ENCODE measurements at places on chromosomes 2 and 18.

DNA sequence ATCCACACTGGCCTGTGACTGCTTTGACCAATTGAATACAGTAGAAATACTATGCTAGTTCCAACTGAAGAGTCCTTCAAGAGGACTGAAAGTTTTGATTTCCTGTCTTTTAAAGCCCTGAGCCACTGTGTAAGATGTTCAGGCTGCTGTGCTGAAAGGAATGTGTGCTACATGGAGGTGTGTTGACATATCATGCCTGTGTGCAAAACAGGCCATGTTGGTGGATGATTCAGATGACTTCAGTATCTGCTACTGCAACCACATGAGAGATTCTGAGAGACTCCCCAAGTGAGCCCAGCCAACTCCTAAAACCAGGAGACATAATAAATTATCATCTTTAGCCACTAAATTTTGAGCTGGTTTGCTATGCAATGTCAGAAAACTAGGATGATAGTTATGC is 662.9 kb downstream of the ZEB2 start:
- no peak for DNase-seq

- DNase-seq: no peak
These were observed 69.3 kb upstream of the RGPD5 start for GRCh38 chr2:109724533-109725460.

- DNase-seq: no peak
These were observed 193.6 kb downstream of the SH3RF3 start for GRCh38 chr2:109322641-109323040.

- DNase-seq: peak; percentile 2
These were observed at the start of gene NEURL3 for GRCh38 chr2:96505231-96505889. TSS of gene NEURL3 (minus strand) at chr2:96505357. CDS start at chr2:96505286, 71 bp downstream.

DNA sequence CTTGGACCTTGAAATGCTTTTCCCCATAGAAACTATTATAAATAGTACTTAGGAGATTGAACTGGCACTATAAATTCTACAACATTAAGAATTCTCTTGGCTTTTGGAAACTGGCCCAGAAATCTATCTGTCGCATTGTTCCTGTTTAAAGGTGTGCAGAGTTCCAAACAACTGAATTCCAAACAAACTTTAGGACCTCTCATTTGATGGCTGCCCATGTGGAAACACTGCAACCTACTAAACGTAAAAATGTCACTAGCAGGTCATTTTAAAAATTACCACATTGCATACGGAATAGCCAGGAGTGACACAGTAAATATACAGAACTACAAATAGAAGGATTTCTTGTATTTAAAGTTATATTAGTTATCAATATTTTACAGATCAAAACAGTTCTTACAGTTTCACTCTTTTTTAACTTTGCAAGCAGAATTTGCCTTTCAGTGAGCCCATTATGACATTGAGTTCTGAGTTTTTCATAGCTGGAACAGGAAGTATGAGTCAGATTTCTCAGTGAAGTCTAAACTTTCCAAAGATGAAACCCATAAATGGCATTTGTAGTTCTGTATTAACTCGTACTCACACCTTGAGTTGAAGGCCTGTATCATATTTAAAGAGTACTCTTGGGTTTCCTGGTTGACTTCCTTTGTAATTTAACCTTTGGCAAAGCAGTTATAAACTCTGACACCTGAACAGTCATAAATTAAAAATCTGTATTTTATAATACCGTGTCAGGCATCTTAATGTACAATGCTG is 142.3 kb upstream of the BOD1L2 start:
- no peak for DNase-seq

GRCh38 chr2:46302005-46302695 is 4.9 kb downstream of the EPAS1 start:
- DNase-seq: no peak

- no peak for DNase-seq
These were observed 721.8 kb downstream of the ERBB4 start for GRCh38 chr2:211816754-211817153.

GRCh38 chr2:170170281-170171040 is 7.5 kb upstream of the MYO3B start:
- DNase-seq: peak; percentile 13

GRCh38 chr18:42080340-42080739 is 125.3 kb downstream of the PIK3C3 start:
- no peak for DNase-seq

DNA sequence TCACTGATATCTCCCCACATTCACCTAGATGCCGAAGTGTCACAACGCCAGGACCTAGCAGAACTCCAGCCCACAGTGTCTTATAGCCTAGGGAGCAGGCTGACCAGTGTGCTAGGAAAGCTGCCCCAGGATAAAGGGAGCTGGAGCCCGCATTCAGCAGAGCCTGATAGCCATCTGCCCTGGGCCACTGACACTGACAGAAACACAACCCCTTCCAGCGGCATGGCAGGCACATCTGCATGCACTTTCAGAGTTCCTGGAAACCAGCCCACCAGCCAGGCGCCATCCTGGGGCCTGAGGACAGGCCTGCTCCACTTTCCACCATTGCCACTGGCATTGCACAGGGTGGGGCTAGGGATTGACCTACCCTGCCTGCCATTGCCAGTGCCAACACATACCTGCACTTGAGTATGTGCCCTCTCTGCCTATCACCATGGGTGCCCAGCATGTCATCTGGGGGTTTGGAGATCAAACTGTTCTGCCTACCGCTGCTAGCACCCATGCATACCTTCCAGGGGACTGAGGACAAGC is 290.1 kb upstream of the KLHL14 start:
- DNase-seq: no peak

- DNase-seq: no peak
These were observed 41.7 kb upstream of the EFEMP1 start for GRCh38 chr2:55965276-55965675.

- DNase-seq: no peak
These were observed 22.8 kb upstream of the SMAD4 start for GRCh38 chr18:51006948-51007789.

DNA sequence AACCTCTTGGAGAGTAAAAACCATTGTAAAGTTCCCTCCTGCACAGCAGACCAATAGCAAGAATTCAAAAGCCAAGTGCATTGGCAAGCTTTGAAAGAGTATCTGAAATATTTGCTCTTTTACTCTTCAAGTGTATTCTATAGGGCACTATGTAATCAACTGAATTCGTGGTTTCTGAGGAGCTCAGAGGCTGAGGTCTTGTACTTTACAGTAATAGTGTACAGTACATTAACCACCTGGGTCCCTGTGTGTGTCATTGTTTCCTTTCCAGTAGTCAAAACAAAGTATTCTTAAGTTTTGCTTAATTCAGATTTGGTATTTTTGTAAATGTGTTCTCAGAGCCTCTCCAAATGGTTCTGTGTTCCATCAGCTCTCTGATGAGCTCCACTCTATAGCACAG is 769.7 kb downstream of the LRRTM4 start:
- no peak for DNase-seq

DNA sequence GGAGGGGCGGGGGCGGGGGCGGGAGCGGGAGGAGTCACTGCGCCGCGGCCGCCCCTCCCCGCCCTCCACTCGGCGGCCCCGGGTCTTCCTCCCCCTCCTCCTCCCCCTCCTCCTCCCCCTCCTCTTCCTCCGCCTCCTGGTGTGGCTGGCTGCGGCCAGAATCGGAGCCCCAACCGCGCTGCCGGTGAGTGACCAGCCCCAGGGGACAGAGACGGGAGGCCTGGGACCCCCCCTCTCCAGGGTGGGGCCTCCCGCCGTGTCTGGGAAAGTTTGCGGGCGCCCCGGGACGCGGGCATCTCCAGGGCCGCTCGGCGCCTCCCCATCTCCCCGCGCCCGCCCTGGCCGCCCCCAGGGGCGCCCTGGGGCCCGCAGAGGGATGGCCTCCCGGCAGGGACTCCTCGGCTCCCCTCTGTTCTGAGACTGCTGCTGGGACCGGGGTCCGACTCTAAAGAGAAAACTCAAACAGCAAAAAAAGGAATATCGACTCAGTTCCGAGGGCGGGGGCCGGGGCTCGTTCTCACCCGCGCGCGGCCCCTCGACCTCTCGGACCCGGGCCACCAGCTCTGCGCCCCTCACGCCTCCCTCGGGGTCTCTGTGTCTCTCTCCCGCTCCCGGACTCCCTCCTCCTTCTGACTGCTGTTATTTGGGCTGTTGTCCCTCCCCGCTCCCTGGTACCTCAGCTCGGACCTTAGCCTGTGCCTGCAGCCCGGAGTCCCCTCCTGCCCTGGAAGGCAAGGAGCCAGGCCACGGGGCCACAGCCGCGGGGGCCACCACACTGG is at the start of gene STON1:
STON1 (plus strand) TSS at position 122 of the 779 bp plus-strand sequence. CDS start 50,480 bp downstream, outside the sequence.
- DNase-seq: peak; percentile 26

DNA sequence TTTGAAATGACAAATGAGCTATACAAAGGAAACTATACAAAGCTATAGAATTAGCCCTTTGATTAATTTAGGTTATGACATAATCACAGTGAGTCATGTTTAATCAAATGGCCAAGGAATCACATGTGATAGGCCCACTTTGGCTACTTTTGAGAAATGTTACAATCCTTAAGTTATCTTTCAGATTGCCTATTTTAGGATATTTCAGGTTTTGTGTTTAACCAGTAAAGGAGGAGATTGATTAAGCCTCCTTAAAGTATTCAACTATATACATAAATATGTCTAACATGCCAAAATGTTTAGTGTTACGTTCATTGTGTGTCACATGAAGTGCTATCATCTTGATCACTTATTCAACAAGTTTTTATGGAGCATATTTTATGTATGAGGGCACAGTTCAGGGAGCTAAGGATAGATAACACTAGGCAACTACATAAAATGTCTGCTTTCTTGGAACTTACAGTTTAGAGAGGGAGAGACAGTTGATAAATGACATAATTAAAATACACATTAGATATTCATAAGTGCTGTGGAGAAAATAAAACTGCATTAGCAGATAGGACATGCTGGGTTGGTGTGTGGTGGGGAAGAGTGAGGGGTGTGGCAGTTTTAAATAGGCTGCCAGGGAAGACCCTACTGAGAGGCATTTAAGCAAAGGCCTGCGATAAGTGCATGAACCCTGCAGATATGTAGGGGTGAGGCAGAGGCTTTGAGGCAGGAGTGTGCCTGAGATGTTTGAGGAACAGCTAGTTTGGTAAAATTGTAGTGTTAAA is 77.2 kb downstream of the LTBP1 start:
- DNase-seq: no peak

DNA sequence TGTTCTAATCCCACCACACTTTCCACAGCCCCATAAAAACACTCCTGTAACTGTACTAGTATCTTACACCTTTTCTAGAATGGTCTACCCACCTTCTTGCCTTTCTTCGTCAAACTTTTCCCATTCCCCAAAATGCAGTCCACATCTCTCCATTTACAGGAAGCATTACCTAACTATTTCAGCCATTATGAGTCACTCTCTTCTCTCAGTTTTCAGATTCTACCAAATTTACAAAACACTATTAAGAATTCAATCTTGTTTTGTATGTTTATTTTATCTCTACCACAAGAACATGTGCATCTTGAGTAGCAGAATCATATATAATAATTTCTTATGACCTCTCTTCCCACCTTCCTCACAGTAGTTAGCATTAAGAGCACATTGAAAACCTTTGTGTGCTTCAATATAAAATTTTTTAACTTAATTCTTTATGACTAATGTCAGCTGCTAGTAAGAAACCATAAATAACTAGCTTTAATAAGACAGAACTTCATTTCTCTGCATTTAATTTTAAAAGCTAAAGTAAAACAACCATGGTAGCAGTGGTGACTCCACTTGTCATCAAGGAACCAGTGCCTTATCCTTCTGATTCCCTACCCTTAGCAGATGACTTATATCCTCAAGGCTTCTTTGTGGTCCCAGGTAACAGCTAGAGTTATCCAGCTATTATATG is 56.6 kb upstream of the MAP2 start:
- DNase-seq: no peak

DNA sequence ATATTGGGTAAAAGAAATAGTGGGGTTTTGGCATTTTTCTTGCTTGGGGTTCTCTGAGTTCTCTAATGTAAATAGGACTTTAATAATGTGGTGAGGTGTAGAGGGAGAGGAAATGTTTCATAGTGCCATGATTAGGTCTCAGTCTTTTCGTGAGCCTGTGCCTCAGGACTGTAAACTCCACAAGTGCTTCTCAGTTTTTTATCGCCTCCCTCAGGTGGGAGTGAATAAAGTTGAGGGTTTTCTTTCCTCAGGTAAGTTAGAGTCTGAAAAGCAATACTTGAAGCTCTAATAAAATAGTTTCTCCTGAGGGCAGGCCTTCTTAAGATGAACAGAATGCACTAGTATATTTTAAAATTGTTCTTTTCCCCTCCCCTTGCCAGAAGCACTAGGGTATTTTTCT is 243.1 kb upstream of the SETBP1 start:
- no peak for DNase-seq

- DNase-seq: no peak
These were observed 192.0 kb upstream of the ZEB2 start for GRCh38 chr2:144711630-144712549.

DNA sequence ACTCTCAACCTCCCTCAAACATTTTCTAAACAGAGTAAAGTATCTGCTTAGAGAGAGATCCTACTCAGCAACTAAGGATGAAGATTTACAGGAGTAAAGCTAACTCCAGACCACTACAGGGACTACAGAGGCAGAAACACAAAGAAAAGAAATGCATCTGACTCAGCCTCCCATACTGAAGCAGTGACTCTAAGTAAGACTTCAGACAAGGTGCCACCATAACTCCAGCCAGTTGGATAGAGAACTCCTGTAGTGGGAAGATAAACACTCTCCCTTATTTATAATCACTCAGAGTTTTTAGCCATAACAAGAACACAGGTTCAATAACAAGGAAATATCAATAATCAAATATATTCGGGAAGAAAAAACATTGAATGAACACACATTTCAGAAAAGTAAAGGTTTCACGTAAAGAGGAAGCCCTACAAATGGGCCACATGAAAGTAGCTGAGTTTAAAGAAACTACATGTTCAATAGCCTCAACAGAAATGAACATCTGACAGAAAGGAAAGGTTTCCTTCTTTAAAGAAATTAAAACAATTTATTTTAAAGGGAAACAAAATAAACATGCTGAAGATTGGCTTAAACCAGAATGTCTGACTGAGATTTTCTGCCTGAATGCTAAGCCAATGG is 519.9 kb downstream of the KCNJ3 start:
- DNase-seq: no peak

- DNase-seq: no peak
These were observed 16.2 kb downstream of the STK25 start for GRCh38 chr2:241492174-241492565.

DNA sequence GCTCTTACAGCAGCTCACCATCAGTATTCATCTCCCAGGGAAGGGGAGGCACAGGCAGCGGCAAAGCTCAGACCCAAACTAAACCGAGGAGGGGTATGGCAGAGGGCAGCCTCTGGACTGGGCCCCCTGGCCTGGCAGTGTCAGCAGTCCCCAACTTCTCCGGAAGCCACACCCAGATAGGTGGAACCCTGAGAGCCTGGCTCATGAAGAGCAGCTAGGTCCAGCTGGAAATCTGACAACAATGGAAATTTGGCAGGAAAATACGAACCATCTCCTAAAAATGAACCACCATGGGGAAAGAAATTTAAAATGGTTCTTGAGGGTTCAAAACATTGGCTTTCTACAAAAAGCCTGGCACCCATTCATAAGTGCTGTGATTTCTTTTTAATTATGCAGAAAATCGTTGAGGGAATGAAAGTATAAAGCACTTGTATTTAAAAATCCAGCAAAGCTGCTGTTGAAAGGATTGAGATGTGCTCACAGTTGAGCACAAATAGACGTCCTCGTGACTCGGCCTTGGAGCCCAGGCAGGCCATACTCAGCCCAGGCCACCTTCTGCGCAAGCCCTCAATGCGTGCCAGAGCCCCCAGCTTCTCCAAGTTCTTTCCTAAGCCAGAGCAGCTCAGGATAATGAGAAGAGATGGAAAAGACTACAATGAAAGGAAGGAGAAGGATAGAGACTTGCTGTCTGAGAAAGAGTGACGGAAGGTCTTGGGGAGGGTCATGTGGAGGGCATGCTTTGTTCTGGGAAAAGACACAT is 93.0 kb downstream of the COL6A3 start:
- DNase-seq: peak; percentile 32

- DNase-seq: no peak
These were observed 1110.3 kb downstream of the DPP10 start for GRCh38 chr2:115552726-115553125.
